ENCODE measurements at places on chromosomes 16 and 17.
A peak's percentile ranks its signal among the peaks of the same experiment; 100 is the strongest.

GRCh38 chr17:30148376-30148775, 31.8 kb downstream of the NSRP1 start:
- DNase-seq: no peak

DNA sequence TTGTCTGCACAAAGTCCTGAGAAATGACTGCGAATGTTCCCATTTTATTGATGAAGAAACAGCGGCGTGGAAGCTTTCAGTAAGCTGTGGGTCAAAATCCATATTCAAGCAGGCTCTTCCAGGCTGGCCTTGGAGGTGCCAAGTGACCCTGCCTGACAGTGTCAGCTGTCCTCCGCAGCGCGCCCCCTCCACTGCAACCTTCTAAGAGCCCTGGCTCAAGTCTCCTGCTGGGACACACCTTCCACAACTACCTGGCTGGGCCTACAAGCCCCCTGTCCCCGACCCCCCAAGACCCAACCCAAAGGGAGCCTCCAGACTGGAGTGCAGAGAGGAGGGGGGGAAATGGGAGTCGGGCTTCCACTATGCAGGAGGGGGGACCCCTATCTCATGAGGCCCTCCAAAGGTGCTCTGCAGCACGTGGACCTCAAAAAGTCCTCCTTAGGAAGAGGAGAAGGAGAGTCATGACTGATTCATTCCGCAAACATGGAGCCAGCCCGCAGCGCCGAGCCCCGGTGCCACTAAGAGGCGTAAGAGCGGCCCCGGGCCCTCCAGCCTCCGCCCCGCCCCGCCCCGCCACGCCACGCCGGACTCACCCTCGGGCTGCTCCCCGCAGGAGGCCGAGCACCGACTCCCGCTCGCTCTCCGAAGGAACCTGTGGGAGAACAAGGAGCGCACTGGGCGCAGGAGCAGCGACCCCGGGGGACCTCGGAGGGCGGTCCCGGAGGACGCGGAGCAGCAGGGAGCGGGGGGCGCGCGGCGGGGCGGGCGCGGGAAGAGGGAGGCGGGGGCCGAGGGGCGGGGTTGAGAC, 574 bp downstream of the MPP3 start:
- DNase-seq: no peak

DNA sequence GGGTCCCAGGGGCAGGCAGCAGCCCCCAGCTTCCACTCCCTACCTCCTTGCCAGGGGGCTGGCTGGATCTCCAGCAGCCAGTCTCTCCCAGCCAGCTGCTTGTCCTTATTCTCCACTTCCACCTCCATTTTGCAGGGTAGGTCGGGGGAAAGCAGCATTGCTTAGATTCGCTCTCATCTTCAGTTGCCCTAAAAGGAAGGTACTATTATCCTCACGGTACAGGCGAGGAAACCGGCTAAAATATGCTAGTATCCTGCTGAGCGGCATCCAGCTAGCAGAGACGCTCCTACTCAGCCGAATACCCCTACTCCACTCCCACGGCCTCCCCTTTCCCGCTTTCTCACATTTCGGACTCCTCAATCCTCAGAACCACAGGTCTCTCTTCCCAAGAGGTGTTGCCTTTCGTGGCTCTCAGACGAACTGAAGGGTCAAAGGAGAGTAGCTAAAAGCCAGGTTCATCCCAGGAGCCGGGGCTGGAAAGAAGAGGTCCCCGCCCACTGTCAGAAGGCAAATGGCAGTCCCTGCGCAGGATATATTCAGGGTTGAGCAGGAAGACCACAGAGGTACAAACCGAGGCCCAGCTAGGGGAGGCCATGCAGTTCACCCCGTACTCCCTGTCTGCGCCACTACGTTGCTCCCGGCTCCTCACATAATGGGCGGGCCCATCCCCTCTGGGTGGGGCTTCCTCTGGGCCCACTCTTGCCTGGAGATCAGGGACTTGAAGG, 1.7 kb upstream of the RAB11FIP4 start:
- DNase-seq: no peak

- DNase-seq: no peak
Measured at GRCh38 chr16:2874032-2874911, 8.7 kb upstream of the FLYWCH2 start.

DNA sequence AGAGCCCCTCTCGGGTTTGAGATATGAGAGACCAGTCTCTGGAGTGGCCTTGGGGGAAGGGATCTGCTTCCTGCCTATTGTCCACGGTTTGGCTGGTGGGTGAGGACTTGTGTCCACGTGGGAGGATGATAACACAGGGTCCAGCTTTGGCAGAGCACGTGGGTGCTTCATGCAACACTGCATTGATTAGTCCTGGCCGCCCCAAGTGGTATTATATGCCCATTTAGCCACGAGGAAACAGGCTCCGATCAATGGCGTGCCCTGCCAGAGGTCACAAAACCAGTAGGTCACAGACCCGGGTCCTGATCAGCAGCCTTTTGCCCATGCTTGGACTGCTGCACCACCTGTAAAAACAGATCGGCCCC, 141.6 kb downstream of the RGS9 start:
- no peak for DNase-seq

DNA sequence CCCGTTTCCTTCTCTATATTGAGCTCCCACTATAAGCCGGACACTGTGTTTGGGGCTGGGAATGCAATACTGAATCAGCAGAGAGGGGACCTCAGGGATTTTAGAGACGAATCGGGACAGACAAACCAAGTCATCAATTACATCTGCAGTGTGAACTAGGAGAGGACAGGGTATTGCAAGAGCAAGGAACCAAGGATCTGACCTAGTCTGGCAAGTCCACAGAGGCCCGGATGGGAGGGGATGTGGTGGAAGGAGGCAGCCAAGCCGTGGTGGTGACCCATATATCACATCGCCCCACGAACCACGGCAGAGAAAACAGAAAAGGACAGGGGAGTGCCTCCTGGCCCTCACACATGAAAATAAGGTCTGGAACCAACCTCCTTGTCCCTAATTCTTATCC, 28.1 kb upstream of the NXPH3 start:
- DNase-seq: no peak

DNA sequence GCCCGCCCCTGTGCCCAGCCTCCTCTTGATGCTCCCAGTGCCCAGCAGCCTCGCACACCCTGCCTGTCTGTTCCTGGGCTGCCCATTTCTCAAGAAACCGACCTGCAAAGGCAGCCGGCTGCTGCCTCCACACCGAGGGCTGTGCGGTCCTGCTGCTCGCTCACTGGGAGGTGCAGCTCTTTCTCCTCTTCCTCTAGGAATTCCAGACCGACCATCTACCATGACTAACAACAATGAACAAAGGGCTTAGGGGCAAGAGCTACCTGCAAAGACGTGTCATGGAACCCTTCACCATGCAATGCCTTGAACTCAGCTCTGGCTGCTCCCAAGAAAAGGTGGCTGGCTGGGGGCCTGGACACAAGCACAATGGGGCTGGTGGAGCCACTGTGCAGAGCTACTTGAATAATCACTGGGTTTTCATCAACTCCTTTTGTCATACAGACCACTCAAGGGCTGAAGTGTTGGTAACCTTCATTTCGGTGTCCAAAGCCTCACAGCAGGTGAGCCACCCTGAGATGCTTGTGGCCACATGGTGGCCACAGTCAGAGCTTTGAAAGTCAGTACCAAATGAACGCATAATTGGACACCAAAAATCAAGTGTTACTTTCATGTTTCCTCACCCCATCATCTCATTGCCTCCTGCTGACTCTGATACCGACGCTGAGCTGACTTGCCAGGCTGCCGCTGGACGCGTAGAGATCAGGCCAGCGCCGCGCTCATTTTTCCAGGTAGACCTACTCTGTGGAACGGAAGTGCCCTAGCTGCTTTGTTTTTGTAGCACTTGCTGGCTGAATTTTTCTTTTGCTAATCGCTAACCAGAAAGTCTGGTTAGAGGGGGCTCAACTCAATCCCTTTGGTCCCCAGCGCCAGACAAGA, 19.8 kb downstream of the CYB561 start:
- DNase-seq: no peak

DNA sequence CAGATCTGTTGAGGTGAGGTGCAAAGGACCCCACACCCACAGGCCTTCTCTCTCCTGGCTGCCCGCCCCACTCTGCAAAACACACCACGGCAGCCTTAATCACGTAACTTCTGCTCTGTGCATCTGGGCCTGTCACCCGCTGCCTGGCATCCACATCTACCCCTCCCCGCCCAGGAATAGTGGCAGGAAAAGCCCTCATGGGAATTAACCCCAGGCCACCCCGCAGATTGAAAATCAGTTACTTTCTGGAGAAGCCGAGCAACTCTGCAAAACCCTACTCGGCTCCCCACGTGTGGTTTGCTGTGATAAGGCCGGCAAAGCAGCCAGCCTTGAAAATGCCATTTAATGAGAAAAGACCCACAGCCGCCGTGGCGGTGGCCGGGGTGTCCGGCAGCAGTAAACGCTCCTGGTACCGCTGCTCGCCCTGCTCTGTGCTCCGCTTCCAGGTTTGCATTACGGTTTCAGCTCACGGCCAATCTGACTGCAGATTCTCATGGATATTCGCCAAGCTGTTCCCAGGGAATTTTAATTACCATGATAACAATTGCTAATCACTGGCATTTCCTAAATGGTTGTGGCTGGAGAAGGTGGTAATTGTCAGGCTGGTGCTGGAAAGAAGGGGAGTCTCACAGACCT, 78.0 kb upstream of the DOC2B start:
- DNase-seq: no peak

DNA sequence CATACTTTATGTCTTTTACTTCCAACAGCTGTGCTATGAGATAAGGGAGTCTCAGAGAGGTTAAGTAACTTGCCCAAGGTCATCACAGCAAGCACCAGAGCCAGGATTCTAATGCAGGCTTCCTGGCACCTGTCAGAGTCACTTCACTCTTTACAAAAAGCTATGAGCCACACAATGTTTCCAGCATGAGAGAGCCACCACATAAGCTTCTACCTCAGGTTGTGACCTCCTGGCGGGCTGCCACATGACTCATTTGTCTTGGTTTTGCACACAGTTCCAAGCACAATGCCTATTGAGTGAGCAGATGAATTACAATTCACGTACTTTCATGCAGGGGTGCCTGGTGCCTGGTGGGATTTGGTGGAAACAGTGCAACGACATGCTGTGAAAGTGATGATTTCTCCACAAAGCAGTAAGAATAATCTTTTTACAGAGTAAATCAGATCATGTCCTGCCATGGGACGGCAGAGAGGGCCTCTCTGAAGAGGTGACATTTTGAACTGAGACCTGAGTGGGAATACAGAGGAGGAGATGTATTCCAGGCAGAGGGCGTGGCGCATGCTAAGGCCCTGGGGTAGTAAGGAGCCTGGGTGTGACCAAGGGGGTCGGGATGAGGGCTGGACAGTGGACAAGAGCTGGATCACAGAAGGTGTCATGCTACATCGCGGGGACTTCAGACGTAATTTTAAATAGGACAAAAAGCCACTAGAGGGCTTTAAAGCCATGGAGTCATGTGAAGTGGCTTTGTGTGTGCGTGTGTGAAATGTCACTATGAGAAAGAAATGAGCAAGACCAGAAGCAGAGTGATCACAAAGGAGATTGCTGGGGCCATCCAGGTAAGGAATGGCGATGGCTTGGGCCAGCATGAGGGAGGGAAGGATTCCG, 53.4 kb downstream of the CACNG3 start:
- DNase-seq: peak; percentile 71

DNA sequence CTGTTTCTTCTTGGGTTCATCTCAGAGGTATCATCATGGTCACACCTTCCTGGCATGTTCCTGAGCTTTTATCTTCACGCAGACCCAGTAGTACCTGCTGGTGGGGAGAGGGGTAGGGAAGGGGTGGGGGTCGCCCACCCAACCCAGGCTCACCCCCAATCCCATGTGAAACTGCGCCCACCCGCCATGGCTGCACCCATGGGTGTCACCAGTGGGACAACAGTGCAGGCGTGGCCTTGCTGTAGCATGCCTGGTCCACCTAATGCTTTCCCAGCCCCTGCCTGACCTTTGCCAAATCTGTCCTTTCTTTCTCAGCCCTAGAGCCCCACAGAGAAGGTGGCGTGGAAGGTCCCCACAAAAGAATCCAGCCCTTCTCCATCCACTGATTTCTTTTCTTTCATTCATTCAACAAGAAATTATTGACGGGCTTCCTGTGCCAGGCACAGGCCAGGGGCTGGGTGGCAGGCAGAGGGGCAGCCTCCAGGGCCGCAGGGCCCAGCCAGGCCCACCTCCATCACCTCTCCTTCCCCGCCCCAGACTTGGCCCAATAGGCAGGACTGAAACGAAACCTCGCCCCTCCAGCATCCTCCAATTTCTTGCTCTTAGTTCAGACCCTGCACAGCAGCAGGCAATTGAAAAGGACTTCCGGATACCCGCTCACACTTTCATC, 79.1 kb upstream of the TNRC6C start:
- DNase-seq: no peak

DNA sequence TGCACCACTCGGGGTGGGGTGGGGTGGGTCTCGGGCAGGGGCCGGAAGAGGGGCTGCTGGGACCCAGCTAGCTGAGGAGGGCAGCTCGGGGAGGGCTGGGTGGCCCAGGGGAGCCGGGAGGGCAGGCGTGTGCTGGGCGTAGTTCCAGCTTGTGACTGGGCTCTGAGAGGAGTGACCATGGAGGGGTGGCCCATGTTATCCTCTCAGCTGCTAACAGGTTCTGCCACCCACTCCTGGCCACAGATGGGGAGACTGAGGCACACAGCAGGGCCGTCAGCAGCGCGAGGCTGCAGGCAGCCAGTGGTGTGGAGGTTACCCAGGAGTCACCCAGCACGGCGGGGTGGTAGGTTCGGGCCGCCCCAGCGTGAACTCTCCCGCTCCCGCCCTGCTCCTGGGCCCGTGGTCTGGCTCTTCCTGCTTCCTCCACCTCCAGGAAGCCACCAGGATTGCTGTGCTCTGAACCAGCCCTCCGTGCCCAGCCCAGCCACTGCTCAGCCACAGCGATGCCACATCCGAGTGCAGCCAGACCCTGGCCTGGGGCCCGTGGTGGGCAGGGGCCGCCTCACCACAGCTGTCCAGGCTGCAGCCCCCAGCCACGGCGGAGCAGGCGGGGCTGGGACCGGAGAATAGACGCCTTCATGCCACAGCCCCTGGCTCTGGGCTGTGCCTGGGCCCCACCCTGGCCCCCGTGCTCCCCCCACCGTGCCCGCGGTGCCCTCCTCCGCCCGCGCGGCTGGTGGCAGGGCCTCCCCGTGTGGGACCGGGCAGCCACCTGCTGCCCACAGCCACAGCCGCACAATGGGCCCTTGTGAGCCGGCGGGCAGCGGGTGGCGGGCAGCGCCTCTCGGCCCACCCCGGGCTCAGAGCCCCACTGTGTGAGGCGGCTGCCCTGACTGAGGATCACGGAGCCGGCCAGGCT, 26.3 kb upstream of the SSTR5 start:
- DNase-seq: no peak

- no peak for DNase-seq
Measured at GRCh38 chr17:45149037-45149668, 878 bp downstream of the HEXIM1 start.

- no peak for DNase-seq
Measured at GRCh38 chr17:73760439-73760758, 116.2 kb upstream of the SDK2 start.

- no peak for DNase-seq
Measured at GRCh38 chr16:30736995-30737793, 11.0 kb upstream of the PHKG2 start.

- DNase-seq: no peak
Measured at GRCh38 chr17:65677932-65678331, 116.5 kb upstream of the AXIN2 start.

DNA sequence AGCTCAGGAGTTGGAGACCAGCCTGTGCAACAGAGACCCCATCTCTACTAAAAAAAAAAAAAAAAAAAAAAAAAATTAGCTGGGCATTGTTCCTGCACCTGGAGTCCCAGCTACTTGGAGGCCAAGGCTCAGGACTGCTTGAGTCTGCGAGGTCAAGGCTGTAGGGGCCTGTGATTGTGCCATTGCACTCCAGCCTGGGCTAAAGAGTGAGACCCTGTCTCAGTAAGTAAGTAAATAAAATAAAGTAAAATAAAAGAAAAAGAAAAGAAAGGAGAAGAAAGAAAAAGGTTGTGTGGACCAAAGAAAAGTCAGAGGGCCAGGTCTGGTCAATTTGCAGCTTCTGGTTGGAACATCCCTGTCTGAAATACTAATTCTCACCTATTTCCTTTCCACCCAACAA, 18.4 kb downstream of the MT1X start:
- DNase-seq: no peak
